ENCODE measurements at places on chromosomes 13 and 19.
A peak's percentile ranks its signal among the peaks of the same experiment; 100 is the strongest.

DNA sequence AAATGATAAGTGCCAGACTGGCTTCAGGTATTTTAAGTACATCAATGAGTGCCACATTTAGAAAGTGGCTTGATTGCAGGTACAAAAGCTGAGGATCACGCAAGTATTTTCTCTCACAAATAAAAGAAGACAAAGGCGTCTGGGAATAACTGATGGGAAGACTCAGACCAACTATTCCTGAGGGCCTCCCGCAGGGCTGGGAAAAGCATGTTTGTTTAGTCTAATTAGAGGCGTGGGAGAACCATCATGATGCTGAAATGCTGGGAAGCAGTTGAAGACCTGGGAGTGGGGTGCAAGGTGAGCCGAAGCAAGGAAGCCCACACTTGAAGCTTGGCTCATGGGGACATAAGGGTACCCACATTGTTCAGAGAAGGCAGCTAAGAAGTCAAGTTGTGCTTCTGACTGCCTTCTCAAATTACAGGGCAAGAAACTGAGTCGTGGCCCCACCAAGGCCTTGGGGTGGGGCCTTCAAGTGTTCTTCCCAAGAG, 536.0 kb downstream of the MYO16 start:
- DNase-seq: no peak

GRCh38 chr19:12946092-12946721, 545 bp downstream of the RAD23A start:
- DNase-seq: peak; percentile 88

DNA sequence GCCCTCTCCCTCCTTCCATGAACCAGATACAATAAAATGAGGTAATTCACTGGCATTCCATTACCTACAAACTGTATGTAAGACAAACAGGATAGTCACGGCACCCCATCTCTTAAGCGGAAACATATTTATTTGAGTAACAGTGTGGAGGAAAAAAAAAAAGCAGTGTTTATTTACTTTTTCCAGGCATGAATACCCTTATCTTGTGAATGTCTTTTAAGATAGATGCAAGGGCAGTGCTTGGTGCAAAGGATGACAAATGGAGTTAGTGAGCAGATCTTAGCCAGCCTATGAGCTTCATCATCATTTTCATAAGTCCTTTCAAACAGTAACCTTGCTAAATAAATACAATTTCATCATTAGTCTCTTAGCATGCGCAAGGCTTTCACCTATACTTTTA, 1661.8 kb upstream of the SPRY2 start:
- peak; percentile 1 for DNase-seq

GRCh38 chr13:42039457-42039945, 8.9 kb upstream of the DGKH start:
- no peak for DNase-seq

DNA sequence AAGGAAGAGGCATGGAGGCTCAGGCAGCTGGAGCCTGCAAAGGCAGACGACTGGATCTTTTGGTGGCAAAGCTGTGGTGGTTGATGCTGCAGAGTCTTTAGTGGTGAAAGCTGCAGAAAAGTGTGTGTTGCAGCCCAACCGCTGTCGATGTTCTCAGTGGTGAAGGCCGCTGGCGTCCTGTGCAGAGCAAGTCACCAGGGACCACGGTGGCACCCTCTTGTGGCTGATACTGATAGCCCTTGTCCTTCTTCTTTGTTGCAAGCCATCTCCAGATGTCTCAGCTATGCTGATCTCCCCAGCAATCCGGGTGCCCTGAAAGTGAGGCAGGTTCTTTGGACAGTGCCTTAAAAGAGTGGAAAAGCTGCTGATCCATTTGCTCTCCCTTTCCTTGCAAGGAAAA, 610.9 kb upstream of the PCDH9 start:
- DNase-seq: no peak

DNA sequence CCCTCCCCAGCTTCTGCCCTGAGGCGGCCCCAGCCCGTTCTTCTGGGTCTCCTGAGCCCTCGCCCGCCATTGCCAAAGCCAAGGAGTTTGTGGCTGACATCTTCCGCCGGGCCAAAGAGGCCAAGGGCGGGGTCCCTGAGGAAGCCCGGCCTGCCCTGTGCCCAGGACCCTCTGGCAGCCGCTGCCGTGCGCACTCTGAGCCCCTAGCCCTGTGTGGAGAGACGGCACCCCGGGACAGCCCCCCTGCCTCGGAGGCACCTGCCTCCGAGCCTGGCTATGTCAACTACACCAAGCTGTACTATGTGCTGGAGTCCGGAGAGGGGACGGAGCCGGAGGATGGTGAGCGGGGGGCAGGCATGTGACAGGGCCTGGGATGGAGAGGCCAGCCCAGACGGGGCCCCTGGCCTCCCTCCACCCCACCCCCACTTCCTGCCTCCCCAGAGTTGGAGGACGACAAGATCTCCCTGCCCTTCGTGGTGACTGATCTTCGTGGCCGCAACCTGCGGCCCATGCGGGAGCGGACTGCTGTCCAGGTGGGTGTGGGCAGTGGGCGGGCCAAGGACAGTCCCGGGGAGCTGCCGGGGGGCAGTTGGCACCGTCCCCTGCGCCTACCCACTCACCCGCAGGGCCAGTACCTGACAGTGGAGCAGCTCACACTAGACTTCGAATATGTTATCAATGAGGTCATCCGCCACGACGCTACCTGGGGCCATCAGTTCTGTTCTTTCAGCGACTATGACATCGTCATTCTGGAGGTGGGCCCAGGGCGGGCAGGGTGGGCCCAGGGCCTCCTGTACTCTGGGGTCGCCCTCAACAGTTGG, 7.0 kb downstream of the DCAF15 start:
- no peak for DNase-seq

DNA sequence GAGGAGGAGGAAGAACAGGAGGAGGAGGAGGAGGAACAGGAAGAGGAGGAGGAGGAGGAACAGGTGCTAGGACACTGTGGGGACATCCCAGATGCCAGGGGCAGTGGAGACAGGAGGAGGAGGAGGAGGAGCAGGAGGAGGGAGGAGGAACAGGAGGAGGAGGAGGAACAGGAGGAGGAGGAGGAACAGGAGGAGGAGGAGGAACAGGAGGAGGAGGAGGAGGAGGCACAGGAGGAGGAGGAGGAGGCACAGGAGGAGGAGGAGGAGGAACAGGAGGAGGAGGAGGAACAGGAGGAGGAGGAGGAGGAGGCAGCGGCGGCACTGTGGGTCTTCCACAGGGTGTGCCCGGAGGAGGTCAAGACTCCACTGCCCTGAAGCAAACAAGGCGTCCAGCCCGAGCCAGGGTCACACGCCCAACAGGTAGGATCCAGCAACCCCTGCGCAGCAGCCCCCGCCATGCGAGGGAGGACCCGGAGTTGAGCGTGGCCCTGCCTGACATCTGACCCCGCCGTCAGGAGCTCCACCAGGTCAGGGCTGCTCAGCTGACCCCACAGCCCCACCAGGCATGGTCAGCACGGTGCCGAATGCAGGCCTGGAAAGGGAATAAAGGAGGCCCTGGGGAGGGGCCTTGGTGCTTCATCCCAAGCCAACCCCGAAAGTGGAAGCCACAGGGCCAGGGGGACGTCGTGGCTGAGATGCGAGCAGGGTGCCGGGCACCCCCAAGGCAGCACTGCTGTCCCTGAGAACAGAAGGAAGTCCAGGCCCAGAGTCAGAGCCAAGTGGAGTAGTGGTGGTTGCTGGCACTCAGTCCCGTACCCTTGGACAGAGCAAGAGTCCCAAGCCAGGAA, 9.2 kb downstream of the SBNO2 start:
- no peak for DNase-seq

DNA sequence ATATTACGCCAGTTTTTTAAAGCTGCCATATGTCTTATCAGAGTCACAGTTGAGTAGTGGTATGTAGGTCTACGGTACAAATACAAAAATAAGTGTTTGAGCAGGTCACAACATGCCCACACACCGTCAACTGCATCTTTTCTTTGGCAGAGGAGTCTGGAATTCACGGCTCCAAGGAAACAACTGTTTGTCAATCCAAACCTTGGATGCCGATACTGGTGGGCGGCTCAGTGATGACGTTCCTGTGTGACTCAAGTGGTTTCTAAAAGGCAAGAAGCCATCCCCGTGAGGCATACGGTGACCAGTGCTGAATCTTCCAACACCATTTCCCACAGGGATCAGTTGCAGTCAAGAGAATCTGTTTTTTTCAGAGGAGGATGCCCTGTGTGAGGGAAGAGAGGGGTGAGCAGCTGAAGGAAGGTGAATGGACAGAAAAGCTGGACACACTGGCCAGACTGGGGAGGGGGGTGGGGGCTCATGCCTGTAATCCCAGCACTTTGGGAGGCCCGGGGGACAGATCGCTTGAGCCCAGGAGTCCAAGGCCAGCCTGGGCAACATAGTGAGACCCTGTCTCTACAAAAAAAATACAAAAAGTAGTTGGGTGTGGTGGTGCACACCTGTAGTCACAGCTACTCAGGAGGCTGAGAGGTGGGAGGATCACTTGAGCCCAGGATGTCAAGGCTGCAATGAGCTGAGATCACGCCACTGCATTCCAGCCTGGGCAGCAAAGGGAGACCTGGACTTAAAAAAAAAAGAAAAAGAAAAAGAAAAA, 22.8 kb upstream of the CEBPG start:
- no peak for DNase-seq

DNA sequence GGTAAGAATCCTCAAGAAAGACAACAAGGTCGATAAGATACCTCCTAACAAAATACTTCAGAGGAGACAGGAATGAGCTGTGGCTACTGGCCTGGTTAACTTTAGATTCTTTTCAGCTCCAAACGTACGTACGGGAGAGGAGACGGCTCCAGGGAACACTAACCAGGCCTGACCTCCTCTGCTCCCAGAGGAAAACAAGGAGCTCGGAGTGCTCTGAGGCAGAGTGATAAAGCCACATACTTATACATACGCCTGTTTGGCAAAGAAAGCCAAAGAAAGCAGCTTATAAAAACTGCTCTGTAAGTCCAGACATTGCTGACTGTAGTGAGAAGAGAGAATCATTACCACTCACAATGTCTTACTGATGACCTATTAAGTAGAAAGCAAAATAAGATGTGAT, 263.9 kb downstream of the MZT1 start:
- no peak for DNase-seq

DNA sequence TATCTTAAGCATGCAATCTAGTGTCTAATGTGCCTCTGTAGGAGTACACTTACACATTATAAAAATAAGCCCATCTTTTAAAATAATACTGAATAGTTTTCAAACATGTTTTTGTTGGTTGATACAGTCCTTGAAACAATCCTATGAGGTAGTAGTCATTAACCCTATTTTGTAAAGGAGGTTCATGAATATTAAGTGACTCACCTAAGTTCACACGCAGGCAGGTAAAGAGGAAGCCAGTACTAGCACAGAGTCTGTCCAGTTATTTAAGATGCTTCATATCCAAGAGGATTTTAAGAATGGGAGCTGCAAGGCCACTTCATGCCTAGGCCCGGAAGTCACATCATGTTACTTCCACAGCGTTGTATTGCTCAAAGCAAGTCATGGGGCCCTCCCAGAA, 121.0 kb upstream of the MAB21L1 start:
- DNase-seq: no peak

DNA sequence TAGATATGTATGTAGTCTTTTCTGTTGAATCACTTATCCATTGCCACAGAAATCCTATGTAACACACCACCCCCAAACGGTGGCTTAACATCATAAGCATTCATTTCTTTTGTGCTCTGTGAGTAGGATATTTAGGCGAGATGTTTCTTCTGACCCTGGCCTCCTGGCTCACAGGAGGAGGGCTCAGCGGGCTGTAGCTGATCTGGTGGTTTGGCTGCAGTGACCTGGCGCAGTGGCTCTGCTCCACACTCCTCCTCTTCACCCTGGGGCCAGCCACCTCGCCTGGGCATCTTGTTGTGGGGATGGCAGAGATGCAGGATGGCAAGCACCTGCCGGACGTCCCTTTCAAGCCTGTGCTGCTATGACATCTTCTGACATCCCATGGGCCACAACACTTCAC, 147.1 kb upstream of the IRS2 start:
- DNase-seq: no peak

GRCh38 chr13:31675440-31675953, 63.8 kb upstream of the RXFP2 start:
- DNase-seq: no peak

GRCh38 chr19:6590827-6591319, at the start of gene CD70:
Gene CD70, minus strand, starts transcription at chr19:6591150. Its CDS starts 148 bp downstream, at chr19:6591002.
- no peak for DNase-seq

GRCh38 chr13:112753833-112754232, 64.0 kb downstream of the ATP11A start:
- DNase-seq: no peak

- no peak for DNase-seq
Observed at GRCh38 chr13:27774169-27774568, 18.1 kb upstream of the GSX1 start.

- no peak for DNase-seq
Observed at GRCh38 chr13:18948012-18948663, 233.5 kb downstream of the TUBA3C start.

GRCh38 chr13:30464496-30465342, 1.0 kb downstream of the HMGB1 start:
- peak; percentile 89 for DNase-seq

DNA sequence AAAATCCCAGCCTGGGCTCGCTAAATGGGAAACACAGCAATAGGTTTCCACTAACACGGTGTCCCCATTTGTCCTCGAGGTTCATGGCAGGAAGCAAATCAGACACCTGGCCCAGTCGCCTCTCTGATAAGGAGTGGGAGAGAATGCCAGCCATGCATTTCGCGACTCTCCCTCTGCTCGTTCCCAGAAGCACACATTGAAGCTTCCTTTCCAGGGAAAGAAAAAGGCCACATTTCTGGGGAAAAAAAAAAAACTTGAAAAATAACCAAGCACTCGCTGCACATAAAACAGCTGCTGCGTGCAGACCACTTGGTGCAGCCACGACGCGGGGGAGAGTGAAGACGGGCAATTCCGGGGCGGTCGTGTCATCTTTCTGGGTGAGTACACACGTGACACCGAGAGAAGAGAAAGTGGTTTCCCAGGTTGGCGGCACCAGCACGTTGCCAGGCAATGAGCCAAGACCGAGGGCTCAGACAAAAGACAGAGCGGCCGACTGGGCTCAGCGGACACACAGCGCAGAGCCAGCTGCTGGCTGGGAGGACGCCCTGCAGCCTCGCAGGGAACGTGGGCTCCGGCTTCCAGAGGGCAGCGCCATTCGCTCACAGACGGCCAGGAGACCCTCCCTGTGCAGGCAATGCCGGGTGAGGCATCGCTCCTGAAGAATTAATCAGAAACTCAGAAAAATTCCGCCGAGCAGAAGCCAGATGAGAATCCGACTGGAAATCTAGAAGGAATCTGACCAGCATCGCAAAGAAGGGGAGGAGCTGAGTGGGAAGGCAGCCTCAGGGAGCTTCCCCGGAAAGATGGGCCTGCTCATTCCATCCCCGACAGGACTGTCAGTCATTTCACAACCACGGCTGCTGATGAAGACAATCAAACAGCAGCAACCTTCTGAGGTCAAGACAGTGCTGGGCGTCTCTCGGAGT, 83.2 kb upstream of the IRS2 start:
- DNase-seq: peak; percentile 40

DNA sequence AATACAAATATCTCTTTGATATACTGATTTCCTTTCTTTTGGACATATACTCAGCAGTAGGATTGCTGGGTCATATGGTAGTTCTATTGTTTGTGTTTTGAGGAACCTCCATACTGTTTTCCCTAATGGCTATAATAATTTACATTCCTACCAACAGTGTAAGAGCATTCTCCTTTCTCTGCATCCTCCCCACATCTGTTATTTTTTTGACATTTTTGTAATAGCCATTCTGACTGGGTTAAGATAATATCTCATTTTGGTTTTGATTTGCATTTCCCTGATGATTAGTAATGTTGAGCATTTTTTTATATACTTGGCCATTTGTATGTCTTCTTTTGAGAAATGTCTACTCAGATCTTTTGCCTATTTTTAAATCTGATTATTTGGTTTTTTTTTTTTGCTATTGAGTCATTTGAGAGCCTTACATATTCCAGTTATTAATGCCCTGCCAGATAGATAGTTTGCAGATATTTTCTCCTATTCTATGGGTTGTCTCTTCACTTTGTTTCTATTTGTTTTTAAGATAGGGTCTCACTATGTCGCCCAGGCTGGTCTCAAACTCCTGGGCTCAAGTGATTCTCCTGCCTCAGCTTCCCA, 95.7 kb downstream of the FNDC3A start:
- no peak for DNase-seq

Measured in lung microvascular endothelial cell (primary cell).